Stimulated activated CD8-positive, alpha-beta memory T cell treated with anti-CD3 and anti-CD28 coated beads, Interleukin-4, amount 100 ng/mL, for 1 hour (primary cell): ENCODE measurements at places on chromosomes 4 and X.

DNA sequence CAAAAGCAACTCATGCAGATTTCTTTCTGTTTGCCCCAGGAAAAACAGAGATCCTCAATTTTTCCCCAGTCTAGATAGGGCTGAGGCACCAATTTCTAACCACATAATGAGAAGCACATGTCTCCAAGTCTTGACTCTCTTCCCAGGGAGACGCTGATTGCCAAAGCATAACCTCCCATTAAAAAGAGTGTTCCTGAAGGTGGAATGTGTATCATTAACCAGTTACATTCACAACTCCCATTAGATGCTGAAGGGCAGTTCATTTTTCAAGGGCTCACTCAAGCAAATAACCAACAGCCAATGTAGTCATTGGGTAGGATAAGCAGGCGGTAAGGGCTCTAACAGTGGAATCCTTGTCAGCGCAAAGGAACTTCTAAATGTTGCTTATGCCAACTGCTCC lies 27.5 kb downstream of the TMEM47 start:
- no peak for DNase-seq

- no peak for DNase-seq
Measured at GRCh38 chrX:40853004-40853815, 117.9 kb upstream of the MED14 start.

DNA sequence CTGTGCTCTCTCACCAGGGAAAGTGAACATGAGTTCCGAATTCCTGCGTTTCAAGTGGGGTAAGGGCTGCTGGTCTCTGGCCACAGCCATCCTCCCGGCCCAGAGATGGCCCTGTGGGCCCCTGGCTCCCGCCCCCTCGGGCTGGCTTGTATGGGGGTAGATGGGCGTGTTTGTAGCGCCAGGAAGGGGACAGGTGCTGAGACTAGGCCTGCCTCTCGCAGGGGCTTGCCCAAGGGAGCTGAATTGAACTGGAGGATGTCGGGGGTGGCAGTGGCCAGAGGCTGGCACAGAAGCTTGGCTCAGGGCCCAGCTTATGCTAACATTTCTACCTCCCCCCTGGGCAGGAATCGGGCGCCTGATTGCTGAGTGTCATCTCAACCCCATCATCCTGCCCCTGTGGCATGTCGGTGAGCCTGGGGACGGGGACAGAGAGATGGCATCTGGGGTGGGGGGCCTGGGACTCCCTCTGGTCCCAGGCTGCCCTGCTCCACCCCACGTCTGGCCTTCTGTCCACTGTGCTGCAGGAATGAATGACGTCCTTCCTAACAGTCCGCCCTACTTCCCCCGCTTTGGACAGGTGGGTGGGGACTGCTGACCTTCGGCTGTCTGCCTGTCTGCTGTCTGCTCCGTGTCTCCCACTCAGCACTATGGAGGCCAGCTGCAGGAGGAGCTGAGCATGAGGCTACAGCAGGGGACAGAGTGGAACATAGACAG lies 8.5 kb downstream of the TAFAZZIN start:
- no peak for DNase-seq

GRCh38 chr4:154836513-154836912 lies 55.4 kb downstream of the RBM46 start:
- no peak for DNase-seq

DNA sequence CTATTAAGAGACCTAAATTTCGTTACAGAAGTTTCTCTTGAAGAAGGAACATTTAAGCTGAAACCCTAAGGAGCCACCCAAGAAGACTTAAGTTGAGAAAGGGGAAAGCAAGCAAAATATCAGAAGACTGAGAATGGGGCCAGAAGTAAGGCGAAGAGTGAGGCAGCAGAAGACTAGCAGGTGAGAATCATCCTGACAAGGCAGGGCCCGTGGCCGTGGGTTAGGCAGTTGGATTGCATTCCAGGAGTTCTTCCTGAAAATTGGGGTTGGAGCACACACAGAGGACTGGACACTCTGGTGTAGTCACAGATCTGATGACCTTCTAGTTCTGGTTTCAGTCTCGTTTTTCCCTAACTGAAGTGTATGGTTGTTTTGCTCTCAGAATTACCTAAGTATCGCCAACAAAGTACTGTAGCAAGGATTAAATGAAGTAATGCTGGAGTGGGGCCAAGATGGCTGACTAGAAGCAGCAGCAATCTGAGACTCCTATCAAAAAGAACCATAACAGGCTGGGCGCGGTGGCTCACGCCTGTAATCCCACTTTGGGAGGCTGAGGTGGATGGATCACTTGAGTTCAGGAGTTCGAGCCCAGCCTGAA lies 94.4 kb upstream of the GUCY1A1 start:
- DNase-seq = no peak

DNA sequence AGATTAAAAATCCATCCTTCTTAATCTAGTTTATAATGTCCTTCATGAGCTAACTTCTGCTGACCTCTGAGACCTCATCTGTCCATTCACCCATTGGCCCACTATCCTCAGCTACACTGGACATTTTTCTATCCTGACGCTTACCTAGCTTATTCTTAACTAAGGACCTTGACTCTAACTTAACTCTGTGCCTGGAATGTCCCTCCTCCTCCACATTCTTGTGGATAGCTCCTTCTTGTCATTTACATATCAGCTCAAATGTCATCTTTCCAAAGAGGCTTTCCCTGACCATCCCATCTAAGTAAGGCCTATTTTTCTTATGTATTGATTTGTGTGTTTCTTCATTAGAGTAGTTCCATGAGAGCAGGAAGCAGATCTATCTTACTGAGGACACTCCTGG lies 54.7 kb downstream of the ATXN3L start:
- DNase-seq = no peak

GRCh38 chr4:13178621-13179020 lies 305.5 kb downstream of the RAB28 start:
- no peak for DNase-seq

DNA sequence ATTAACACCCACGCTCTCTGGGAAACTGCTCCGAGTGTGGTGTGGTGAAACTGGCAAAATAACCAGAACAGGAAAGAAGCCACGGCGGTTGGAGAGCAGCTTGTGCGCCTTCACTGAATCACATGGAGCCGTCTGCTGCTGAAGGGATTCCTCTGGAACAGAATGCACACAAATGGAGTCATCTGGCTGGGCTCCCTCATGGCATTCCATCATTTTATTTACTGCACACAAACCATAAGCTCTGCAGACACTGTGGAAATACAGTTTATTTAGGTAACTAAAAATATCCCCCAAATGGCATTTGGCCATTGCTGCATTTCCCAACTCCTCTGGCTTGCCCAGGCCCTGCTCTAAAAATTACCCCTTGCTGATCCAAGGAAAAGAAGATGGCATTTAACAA lies 187.0 kb upstream of the S100G start:
- no peak for DNase-seq

GRCh38 chr4:186685767-186686183 lies 37.9 kb downstream of the FAT1 start:
- DNase-seq = no peak

GRCh38 chr4:8916351-8916885 lies 44.8 kb upstream of the HMX1 start:
- DNase-seq = no peak

DNA sequence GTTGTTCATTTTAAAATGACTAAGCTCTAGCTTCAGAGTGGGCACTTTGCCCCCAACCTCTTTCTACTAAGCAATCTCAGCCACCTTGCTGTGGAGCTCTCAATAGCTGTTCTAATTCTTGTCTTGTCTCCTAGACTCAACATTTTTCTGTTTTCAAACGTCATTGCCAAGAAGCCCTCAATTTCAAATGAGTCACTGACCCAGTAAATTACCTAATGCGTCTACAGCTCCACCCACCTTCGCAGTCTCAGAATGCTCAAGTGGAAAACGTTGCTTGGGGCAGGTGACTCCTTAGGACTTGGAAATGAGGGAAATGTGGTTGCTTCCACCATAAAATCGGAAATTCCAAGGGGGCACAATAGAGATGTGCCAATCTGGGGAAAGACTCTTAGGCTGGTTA lies 59.0 kb downstream of the ING2 start:
- DNase-seq = no peak

- DNase-seq = no peak
Measured at GRCh38 chrX:123454712-123455431, 270.8 kb downstream of the GRIA3 start.

- DNase-seq = no peak
Measured at GRCh38 chr4:106809076-106809475, 227.0 kb downstream of the DKK2 start.

- no peak for DNase-seq
Measured at GRCh38 chr4:167838686-167839085, 253.7 kb upstream of the ANXA10 start.

DNA sequence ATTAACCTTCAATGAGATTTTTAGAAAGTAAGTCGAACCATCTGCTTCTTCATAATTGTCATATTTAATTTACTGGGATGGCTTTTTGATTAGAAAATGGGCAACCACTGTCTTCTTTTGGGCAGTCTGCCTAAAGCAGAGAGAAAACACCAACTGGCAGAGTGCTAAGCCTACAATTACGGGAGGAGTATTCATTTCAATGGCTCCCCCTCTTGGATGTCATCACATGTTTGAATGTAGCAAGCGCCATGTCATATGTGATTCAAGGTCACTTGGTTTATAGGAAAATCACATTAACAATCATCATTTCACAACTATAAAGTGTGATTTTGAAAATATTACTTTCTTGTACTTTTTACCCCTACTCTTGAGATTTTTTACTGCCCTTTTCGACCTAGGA lies 261.9 kb downstream of the FRMPD4 start:
- DNase-seq = no peak

DNA sequence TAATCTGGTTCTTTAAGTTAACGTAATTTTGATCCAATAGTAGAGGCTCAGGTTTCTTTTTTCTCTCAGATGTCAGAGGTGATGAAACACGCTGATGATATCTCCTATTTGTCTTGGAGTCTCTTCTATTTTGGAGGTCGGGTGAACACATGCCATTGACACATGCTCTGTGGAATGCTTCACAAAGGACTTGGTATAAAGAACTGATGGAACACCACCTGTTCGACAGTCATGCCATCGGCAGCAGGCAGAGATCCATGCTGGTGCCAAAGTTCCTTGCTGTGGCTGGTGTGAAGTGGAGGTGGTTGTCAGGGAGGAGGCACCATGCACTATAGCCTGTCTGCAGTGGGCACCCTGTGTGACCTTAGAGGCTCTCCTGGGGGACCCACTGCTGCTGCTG lies 94.9 kb downstream of the ATP8A1 start:
- DNase-seq = no peak

- DNase-seq = no peak
Measured at GRCh38 chrX:10048707-10049106, 81.5 kb downstream of the CLDN34 start.

DNA sequence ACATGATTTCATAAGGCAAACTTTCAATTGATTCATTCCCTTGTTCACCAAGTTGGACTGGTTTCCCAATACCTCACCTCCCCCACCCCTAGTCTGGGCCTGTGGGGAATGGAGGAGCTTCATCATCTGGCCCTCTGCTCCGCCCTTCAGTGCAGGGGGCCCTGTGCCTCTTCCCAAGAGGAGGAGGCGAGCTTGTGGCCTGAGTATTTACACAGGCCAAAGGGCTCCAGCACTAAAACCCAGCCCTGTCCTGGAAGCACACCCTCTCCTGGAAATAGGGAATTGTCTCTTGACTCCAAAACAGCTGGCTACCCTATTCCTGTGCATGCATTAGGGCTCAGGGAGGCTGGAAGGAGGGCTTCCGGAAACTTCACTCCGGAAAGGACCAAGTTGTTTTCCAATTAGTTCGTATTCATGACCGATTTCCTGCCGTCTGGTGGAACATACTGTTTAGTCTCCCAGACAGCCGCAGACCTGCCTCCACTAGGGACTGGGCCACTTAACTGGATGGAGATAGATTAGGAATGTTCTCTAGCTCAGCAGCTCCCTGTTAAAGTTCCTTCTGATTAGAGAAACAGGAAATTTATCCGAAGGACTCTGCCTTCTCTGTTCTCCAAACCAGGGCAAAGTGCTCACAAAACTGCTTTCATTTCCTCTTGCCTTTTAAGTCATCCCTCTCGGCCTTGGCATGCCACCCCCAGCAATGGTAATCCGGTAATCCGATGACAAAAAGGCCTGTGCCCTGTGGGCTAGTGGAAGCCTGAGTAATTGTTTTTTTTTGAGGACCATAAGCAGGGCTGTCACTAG lies 5.8 kb downstream of the SRPX2 start:
- no peak for DNase-seq

DNA sequence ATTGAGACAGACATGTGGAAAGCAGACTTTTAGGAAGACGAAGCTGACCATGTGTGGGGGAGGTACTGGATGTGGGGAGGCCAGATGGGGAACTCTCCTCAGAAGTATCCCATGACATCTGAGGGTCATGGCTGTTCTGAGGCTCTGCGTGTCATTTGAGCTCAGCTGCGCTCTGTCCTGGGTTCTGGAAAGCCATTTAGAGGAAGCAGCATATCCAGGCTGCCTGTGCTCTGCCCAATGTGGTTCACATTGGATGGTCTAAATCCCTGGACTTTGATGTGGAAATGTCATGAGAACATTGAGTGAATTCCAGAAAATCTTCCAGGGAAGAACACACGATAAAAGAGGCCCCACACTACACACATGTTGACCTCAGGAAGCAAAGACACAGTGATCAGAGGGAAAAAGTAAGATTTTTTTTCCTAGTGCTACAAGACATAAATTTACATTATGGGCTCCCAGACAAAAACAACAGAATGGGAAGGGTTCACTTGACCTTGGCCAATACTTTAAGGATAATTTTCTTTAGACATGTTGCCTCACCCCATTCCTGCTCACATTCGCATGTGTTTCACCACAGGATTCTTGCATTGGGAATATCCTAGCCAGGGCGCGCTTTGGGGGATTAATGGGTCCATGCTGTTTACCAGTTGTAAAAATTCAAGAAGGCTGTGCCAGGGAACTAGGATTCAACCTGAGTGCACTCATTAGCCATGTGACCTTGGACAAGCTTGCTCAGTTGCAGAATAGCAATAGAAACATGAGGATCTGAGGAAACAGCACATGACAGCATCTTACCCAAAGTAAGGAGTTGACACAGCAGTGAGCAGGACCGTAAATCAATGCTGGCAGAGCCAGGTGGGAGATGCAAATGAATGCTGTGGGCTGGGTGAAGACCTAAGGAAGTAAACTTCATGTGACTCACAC lies 73.2 kb upstream of the C1QTNF7 start:
- no peak for DNase-seq

DNA sequence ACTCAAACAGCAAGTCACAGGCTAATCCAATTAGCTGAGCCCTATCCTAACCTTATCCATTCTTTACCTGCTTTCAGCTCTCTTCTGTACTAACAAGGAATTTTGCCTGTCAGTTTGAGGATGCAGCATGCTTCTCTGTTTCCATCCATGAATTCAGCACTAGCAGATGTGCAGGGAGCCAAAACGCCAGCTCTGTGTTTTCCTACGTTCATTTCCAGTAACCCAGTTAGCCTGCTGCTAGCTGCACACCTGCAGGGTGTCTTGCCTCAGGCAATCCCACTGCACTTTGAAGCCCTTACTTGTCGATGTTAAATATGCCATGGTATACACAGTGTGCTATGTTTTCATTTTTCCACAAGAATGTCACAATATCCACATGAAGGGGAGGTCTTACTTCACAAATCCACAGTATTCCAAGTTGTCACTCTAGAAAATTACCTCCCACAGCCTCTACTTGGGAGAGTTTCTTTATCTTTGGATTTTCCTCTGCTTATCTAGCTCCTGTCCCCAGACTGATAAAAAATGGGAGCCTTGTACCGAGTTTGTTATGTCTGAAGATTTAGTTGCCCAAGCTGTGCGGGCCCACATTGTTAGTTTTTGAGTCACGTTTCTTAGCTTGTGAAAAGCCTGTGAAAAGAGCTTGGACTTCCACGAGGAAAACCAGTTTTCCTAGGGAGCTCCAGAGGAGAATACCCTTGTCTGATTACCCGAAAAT lies 127.6 kb upstream of the HHIP start:
- no peak for DNase-seq
